ENCODE measurements at places on chromosomes 1 and 21. TPM values are rescaled to one million over a fixed set of nuclear protein-coding genes. Genes with fewer than 3 reads are reported as not detected.

The HPDL gene
- 2.6 TPM for total RNA-seq

The TNFSF18 gene
- 1.0 TPM for total RNA-seq

The ANKRD65 gene
- total RNA-seq: 5.7 TPM

The NHLH1 gene
- total RNA-seq: not detected

The NPPA gene
- total RNA-seq: 4.2 TPM

The CRNN gene
- total RNA-seq: not detected

The SMCP gene
- total RNA-seq: not detected
